ENCODE measurements at places on chromosomes 7 and 10. TPM values are rescaled to one million over a fixed set of nuclear protein-coding genes. Genes with fewer than 3 reads are reported as not detected.

GRCh38 chr10:15113766-15114165, 16.6 kb downstream of the RPP38 start:
- peaks cover 13% of the 10 kb centered on the region for H3K36me3 ChIP-seq
- H3K27me3 ChIP-seq, result no peaks in the 10 kb centered on the region
- no peaks in the 10 kb centered on the region for H3K4me1 ChIP-seq
- H3K4me3 ChIP-seq, result no peak overlapping the region
- no peak overlapping the region for H3K27ac ChIP-seq

DNA sequence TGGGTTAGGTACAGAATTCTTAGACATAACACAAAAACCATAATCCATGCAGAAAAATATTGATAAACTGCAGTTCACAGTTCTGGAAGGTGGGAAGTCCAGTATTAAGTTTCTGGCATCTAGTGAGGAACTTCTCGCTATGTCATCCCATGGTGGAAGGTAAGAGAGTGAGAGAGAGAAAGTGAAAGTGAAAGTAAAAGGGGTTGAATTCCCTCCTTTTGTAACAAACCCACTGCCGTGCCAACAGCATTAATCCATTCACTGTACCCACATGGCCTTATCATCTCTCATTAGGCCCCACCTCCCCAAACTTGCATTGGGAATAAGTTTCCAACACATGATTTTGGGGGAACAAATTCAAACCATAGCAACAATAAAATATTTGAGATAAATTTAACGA, 17.1 kb downstream of the ZNF485 start:
- H3K4me1 ChIP-seq, result peaks cover 7% of the 10 kb centered on the region
- peak overlapping the region; percentile 48 for H3K4me3 ChIP-seq
- peaks cover 4% of the 10 kb centered on the region for H3K36me3 ChIP-seq
- no peak for DNase-seq
- H3K27ac ChIP-seq, result no peak overlapping the region

DNA sequence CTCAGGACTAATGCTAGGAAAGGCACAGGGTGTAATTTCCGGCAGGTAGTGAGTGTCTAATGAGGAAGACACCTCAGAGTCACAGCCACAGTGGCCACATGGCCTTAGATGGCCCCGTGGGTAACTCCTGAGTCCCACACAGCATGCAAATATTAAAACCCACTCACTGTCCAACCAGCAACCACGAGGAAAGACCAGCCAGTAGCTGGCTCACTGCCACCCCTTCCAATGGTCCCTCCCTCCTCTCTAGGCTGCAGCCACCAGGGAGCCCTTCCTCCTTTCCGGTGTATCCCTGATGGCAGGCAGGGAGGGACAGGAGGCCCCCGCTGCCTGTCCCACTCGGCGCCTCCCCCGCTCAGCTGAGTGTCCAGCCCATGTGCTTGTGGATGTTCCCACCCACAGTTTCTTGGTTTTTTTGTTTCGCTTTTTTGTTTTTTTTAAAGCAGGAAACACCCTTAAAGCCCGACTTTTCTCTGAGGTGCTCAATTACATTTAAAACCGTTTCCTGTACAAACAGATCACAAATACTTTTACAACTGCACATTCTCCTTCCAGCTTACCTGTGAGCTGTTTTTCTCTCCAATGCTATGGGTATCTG, 9.2 kb downstream of the BNIP3 start:
- peaks cover 21% of the 10 kb centered on the region for H3K36me3 ChIP-seq
- DNase-seq, result no peak
- peak overlapping the region; percentile 8 for H3K4me3 ChIP-seq
- peak overlapping the region; percentile 48 for H3K27ac ChIP-seq
- peaks cover 22% of the 10 kb centered on the region for H3K4me1 ChIP-seq
- H3K27me3 ChIP-seq, result no peaks in the 10 kb centered on the region

- H3K4me1 ChIP-seq, result peaks cover 51% of the 10 kb centered on the region
- no peak for DNase-seq
- no peaks in the 10 kb centered on the region for H3K36me3 ChIP-seq
- H3K4me3 ChIP-seq, result no peak overlapping the region
- peak overlapping the region; percentile 21 for H3K27ac ChIP-seq
These were observed 216.6 kb downstream of the KCNMA1 start for GRCh38 chr10:77420947-77421523.

The SLC13A1 gene
- not detected for total RNA-seq

The CBLL1 gene
- 23.8 TPM for total RNA-seq
